Right kidney (tissue), 9 donors: ENCODE measurements at places on chromosomes 3 and 15.

DNA sequence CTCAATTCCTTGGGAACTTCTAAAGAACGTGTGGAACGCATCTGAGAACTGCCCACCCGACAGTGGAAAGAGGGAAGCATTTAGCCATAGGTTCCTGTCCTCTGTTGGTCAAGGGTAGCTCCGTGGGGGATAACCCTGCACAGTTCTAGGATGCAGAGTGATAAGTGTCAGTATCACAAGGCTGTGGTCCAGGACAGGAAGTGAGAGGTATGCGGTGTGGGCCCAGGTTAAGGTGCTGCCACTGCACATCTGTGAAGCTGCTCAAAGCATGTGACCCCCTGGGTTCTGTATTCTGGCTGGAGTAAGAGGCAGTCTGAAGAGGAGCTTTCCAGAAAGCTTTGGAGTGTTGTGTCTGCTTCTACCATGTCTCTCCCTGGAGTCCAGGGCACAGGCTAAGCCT, 51.7 kb upstream of the HES1 start:
- DNase-seq = no peak

GRCh38 chr15:101808201-101808600, 3.8 kb upstream of the OR4F15 start:
- DNase-seq = no peak

DNA sequence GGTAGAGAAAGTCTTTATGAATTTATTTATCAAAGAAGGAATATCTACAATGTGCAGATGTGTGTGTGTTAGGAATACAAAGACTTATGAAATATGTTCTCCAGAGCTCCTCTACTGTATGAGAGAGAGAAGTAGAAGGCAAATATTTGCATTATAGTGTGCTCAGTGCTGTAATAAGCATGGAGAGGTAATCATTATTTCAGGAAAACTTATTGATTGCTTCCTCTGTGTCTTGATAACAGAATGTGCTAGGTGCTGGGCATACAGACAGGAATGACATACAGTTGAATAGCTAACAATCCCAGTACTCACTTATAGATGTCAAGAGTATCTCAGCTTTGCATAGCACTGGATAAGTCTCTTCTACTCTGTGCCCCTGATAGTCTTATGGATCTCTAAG, 30.2 kb downstream of the ATG7 start:
- no peak for DNase-seq

GRCh38 chr3:13544951-13545651, 3.8 kb upstream of the FBLN2 start:
- DNase-seq = no peak

DNA sequence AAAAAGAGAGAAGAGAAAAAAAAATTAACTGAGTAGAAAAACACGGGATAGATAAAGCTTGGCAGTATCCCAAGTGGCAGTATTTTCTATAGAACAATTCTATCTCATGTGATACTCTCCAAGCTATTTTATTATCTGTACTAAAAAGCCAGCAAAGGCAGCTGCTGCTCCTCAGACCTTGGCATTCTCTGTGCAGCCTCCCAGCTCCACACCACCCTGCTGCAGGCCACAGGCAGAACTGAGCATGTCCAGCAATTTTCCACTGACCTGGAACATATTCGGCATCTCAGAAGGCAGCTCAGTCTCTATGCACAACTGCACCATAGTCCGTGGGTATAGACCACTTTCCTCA, 1161.4 kb downstream of the IGSF11 start:
- peak; percentile 17 for DNase-seq

DNA sequence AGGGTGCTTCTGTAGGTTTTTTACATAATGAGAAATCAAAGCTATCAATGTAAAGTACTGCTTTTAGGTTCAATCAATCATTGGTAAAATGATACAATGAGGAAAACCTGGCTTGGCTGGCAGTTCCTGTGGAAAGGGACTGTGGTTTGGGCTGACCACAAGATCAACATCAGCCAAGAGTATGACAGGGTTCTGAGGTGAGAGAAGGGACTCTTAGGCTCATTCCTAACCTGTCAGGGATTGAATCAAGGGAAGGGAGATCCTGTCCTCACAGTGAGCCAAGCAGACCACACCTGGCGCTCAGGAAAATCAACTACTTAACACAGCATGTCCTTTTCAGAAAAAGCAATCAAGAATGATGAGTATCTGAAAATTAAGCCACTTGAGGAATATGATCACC, 111.1 kb downstream of the MAGI1 start:
- no peak for DNase-seq

DNA sequence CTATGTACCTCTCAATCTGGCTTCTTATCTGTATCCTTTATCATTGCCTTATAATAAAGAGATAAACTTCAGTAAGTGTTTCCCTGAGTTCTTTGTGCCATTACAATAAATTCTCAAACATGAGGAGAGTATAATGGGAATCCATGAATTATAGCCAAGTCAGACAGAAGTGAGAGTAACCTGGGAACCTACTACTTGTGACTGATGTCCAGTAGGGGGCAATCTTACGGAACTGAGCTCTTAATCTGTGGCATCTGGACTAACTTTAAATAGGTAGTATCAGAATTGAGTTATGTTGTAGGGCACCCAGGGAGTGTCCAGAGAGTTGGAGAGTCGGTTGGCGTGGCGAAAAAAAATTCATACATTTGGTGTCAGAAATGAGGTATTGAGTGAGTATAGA, 542.6 kb downstream of the ZBBX start:
- DNase-seq = no peak

GRCh38 chr15:68301301-68301700, 23.8 kb downstream of the FEM1B start:
- DNase-seq = no peak

GRCh38 chr15:91320101-91320500, 220.0 kb downstream of the SV2B start:
- DNase-seq = no peak

DNA sequence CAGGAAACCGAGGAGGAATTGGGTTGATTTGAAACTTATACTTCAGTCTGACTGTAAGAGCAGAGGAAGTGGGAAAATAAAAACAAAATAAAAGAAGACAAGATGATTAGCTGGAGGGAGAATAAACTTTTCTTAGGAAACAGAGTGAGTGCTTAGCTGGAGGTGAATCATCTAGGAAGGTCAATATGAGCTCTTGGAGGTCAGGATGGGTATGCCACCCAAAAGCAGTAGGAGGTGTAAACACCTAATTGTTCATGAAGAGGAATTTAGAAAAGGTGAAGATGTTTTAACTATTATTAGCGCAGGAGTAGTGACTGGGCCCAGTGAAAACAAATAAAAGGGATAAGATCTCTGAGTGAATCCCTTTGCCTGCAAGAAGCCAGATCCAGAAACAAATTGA, 39.9 kb upstream of the ARL14 start:
- no peak for DNase-seq

- no peak for DNase-seq
Observed at GRCh38 chr3:68256635-68257223, 602.3 kb upstream of the SUCLG2 start.

- peak; percentile 45 for DNase-seq
Observed at GRCh38 chr3:8768364-8769087, 887 bp downstream of the OXTR start.

- DNase-seq = no peak
Observed at GRCh38 chr15:66388576-66388975, 1.9 kb downstream of the MAP2K1 start.

GRCh38 chr3:12544652-12545472, 437 bp downstream of the MKRN2OS start:
- no peak for DNase-seq

DNA sequence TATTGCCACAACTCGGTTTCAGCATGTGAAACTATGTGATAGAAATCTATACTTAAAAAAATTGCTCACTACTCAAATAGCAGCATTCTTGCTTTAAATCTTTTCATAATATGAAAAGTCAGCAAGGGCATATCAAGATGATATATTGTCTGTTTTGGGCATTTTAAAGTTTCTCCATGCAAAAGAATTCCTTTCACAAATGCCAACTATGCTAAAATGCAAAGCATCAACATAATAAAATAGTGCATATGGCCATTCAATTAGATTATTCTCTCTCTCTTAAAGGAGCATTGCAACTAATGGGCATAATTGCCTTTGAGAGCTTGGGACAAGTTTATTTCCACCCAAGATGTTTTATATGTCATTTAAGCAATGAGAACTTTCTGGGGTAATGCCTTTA, 475.1 kb downstream of the ZPLD1 start:
- DNase-seq = no peak

DNA sequence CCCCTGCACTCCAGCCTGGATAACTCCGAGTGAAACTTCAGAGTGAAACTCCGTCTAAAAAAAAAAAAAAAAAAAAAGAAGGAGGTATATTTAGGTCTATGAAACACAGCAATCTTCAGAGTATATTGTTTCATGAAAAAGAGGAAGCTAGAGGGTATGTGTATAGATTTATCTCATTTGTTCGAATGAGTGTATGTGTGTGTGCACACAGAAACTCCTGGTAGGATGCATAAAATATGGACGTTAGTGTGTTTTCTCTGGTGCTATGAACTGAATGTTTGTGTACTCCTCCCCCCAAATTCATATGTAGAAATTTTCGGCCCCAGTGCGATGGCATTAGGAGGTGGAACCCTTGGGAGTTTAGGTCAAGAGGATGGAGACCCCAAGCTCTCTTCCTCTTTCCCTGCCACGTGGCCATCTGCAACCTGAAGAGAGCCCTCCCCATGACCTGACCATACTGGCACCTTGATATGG, 98.6 kb upstream of the KLF13 start:
- DNase-seq = no peak

GRCh38 chr3:149815321-149815720, 2.3 kb downstream of the RNF13 start:
- DNase-seq = no peak

DNA sequence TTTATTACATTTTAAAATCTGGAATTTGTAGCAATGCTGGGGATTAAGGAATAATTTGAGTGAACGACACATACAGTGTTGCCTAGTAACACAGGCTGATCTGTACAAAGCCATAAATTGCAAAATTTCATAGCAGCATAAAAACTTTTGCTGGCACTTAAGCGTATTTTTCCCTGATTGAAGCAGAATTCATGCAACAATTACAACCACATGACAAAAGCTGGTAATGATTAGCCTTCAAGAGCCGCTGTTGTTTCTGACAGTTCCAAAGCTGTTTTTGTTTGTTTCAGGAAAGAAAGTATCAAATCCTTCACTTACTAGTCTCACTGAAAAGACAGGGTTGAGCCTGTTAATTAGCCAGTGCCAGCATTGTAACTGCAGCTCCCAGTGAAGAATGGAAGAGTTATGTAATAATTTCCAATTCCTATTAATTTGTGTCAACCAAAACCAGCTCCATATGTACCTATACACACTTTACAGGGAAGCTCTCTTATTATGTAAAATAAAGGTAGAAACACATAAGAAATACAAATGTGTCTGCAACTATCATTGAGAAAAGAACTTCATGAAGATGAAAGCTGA, 60.7 kb downstream of the AGTR1 start:
- no peak for DNase-seq

DNA sequence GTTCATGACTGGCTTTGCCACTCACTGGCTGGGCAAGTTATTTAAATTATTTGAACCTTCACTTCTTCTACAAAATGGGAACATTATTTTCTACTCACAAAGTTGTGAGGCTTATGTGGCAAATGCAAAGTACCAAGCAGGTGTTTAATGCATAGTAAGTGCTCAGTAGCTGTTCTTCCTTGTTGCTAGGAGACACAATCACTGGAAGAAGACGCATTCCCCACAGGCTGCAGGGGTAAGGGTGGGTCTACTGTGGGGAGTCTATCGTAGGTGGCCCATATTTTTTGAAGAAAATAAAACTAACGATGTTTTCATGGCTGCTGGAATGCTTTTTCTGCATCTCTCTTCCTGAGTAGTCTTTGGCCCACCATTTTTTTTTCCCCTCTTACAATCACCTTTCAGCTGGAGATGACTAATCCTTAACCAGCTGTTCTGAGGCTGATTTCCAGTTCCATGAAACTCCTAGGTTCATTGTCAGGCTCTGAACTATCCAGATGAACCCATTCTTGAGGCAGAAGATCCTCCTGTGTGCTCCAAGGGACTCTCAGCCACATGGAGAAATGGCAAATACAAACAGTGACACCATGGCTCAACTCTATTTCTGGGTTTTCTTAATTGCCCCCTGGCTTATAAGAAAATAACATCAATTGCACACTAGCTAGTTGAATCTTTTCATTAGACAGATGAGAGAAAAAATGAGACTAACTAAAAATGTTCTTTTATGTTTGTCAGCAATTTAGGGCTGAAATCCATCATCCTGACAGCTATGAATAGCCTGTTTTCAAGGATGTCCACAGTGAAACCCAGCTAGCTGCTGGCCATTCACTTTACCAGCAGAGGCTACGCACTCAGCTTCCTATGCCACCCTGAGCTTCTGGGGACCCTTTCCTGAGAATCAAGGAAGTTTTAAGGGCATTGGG, 108.3 kb upstream of the ETV5 start:
- no peak for DNase-seq

GRCh38 chr3:188294823-188295487, 141.0 kb downstream of the LPP start:
- DNase-seq = no peak
